Breast epithelium (tissue), 4 donors: ENCODE measurements at places on chromosomes 12 and 14. TPM values are rescaled to one million over a fixed set of nuclear protein-coding genes. Genes with fewer than 3 reads are reported as not detected.

The TMTC2 gene
- 7.0 TPM for total RNA-seq

The C12orf54 gene
- not detected for total RNA-seq

The ASCL1 gene
- not detected for total RNA-seq

The ERO1A gene
- total RNA-seq, result 37.0 TPM

The APOF gene
- total RNA-seq, result not detected

The KRT72 gene
- not detected for total RNA-seq

The ALDH2 gene
- total RNA-seq, result 433 TPM

The ARHGEF25 gene
- total RNA-seq, result 8.3 TPM

The ACOT4 gene
- 5.9 TPM for total RNA-seq

The POU6F1 gene
- total RNA-seq, result 10.5 TPM

The RNASE7 gene
- total RNA-seq, result 3.1 TPM

The YARS2 gene
- total RNA-seq, result 23.0 TPM

DNA sequence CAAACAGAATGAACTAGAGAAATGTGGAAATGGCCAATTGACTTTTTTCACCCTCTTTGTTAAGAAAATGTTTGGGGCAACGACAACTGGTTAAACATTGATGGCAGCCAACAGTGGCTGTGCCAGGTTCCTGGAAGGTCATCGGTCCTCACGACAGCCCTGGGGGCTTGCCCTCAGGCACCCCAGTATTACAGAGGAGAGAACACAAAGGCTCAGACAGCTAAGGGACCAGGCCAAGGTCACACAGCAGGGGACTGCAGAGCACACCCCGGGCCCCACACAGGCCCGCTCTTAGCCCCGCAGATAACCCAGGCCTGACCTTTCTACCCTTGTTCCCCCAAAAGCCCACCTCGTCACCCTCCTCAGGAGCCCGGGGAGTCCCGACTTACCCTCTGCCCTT lies 1.3 kb downstream of the TRPV4 start:
- DNase-seq, result no peak

DNA sequence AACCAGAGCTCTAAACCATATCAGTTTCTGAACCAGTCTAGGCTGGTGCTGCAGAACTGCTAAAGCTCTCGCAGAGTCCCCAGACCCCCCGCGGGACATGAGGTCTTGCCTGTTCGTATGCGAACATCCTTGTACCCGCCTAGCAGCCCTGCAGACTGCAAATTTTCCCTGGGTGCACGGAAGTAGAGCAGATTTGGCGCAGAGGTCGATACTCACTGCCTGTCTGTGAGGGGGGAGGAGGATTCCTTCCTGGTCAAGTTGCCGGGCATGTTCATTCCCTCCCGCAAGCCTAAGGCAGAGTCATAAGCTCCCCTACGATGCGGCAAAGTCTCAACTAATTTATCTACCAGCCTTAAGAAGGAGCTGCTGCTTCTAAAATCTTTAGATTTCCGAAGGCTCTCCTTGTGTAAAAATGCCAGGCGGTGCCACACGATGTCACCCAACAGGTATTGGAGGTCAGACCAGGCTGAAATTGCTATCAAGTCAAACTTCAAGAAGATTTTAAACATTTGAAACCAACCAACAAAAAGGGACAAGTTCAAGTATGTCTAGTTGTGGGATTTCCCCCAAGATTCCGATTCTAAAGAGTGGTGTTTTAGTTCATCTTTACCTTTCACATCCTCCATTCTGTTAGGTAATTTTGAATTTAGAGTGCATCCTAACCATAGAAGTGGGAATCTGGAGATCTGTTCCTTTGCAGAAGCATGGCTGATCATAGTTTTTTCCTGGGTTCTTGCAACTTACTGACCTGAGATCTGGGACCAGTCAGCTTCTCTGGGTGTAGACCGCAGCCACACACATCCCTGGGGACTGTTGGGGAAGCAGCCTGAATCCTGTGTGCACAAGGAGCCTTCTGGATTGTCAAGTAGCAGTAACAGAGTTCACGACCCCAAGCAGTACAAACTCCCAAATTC lies 1.6 kb upstream of the PAX9 start:
- no peak for DNase-seq

GRCh38 chr12:29207120-29207519 lies 58.0 kb downstream of the FAR2 start:
- DNase-seq, result no peak

GRCh38 chr14:60723907-60724618 lies at the start of gene SIX4:
Gene SIX4 (minus strand): TSS chr14:60724351. CDS start chr14:60724074, 277 bp downstream.
- peak; percentile 64 for DNase-seq

- DNase-seq, result no peak
Observed at GRCh38 chr12:67911789-67912188, 77.5 kb upstream of the IFNG-AS1 start.

DNA sequence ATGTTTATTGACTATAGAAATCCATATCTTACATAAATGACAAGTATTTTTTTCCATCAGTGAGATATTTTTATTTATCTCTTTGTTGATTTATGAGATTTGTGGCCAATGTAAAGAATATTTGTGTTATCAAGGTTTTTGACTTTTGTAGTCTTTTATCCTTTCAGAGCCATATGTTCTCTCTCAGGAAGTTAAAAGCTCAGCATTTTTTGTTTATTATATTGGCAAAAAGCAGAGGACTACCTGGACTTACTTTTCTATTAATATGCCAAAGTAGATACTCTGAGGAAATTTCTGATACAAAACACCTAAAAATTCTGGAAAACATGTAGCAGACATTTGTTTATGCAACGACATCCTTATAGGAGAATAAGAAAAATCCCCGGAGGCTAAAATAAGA lies 490.3 kb downstream of the SLC6A15 start:
- no peak for DNase-seq

DNA sequence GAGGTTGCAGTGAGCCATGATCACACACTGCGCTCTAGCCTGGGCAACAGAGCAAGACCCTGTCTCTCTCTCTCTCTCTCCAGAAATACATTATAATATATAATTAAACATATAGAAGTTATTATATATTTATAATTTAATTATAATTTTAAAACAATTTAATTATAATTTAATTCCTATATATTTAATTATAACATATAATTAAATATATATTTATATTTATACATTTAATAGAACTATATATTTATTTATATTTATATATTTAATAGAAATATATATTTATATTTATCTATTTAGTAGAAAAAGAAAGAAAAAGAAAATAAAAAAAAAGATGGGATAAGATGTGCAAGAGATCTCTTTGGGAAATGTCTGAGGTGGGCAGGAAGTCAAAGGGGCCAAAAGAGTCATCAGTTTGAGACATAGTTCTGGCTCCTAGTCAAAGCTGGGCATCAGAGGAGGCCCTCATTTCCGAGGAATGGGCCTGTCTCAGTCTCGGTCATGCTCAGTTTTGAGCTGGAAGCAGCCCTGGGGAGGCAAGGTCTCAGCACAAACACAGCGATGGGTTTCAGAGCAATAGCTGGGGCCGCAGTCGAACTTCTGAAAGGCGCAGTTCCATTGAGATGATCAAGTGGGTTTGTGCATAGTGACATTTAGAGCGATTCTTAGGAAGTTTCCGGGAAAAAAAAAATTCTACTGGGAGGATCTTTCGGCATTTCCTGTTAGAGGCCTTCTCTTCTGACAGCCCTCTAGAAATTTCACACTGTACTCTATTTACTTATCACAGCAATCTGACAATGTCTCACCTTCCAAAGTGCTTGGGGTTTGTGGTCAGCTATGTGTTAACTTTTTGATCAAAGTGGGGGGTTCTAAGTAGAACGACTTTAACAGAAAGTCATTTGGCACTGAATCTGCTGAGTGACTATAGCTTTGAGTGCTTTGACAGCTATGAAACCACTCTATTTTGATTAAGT lies 58.7 kb upstream of the GZMB start:
- no peak for DNase-seq

DNA sequence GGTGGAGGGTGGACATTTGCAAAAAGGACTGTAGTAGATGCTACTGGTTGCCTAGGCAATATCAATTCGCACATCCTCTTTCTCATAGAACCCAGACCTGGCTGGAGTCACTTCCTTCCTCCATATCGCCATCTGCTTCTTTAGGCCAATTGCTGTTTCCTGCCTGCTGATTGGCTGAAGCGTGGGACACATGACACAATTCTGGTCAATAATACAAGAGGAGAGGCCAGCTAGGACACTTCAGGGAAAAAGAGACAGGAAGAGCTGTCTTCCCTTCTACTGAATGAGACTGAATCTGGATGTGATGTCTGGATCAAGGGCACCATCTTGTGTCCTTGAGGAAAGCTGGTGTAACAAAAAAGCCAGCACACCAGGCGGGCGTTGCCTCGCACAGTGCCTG lies 53.8 kb downstream of the TRPV4 start:
- DNase-seq, result no peak

DNA sequence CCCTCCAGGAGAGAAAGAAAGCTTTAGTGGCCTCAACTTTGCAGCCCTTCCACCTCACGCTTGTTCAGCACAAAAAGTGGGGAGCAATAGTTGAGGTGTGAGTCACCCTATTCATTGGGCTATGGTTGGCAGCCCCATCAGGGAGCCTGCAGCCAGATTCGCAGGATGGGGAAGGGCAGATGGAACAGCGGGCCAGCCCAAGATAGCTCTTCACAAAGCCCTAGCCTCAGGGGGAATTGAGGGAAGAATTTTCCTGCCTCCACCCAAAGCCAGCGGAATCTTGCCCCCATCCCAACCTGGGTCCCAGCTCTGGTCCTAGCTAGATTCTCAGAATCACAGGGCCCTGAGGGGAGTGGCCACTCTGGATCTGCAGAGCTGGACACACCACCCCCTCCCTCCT lies 3.6 kb upstream of the KRT5 start:
- DNase-seq, result no peak

DNA sequence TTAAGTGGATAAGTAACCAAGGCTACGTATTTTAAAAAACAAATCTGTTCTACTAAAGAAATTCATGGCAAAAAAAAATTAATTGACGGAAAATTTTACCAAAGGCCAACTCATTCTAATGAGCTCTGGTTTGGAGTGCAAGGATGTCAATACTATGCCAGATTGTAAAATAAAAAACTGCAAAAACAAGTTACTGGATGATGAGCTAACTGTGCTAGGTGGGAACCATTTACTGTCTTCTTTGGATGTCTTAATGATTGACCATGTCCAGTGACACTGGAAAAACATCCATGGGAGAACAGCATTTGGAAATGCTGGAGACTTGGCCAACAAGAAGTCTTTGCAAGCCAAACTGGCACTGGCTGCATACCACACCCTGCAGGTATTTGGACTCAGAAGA lies 41.6 kb downstream of the KITLG start:
- DNase-seq, result no peak

- no peak for DNase-seq
Observed at GRCh38 chr14:89393222-89393745, 23.7 kb downstream of the FOXN3 start.

- DNase-seq, result no peak
Observed at GRCh38 chr12:72622556-72622955, 350.4 kb downstream of the TRHDE start.

DNA sequence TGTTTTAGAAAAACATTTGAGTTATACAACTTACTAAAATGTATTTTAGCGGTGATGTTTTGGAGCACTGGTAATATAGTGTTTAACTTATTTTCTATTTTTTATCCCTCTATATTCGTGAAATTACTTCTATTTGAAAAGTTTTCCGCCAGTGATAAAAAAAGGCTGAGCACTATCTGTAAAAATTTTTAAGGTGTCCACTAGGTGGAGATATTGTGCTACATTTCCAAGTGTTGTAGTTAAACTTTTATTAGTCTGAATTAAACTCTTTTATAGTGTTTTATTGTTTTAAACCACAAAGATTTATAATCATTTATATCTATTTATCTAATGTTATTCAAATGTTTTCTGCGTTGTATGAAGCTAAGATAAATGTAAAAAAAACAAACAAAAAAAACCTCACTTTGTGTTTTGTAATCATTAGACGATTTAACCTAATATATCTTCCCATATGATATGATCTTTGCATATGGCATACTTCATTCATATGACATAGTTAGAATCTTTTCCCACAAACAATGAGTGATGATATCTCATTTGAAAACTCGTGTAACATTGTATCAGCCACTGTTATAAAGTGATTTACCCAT lies 11.8 kb downstream of the ALG10B start:
- no peak for DNase-seq

- DNase-seq, result no peak
Observed at GRCh38 chr12:104604995-104605675, 148.4 kb downstream of the CHST11 start.

DNA sequence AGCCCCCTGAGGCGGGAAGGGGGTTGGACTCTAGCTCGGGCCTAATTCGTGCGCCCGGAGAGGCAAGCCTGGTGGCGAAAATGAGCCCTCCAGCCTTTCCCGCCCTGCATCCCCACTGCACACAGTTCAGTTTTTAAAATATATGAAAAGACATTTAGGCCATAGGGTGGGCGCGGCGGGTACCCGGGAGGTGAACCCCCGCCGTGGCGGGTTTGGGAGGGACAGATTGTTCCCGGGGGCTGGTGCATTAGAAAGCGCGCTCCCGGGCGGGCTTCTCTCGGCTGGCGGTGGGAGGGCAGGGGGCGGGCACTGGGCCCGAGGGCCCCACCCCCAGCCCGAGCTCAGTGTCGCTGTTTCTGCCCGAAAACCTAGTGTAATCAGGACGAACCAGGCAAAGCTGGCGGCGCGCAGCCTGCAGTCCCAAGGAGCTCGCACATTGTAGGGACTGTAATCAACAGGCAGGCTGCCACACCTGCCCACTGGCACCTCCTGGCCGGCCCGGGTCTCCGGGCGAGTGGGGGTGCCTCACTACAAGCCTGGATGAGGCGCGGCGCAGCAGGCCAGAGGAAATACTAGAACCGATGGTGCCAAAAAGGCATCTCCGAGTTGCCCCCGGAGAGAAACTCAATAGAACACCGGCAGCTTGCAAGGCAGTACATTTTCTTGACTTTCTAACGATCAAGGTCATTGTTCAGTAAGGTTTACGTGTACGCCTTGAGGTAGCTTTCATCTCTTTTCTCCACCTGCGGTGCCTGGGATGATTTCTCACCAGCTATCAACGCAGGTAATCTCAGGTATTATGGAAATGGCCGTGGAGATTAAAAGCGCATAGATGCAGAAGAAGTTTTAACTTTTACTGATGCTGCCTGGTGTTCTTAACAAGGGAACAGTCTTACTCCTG lies 764 bp upstream of the SPTB start:
- no peak for DNase-seq

DNA sequence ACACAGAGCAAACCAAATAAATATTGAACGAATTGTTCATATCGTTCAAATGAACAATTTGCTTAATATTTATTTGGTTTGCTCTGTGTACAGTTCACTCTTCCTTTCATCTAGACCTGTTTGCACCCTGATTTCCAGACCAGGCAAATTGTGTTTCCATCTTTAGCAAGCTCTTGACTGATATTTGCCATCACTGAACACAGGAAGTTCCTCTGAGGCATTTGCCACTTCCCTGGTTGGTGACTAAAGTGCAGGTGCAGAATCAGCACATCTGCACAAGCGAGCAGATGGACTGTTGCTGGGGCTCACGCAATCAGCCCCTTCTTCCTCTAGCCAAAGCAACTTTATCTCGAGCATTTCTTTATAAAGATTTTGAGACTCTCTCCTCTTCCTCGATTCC lies 112.9 kb downstream of the DAAM1 start:
- no peak for DNase-seq

- no peak for DNase-seq
Observed at GRCh38 chr12:30755395-30755762, 628 bp upstream of the CAPRIN2 start.

DNA sequence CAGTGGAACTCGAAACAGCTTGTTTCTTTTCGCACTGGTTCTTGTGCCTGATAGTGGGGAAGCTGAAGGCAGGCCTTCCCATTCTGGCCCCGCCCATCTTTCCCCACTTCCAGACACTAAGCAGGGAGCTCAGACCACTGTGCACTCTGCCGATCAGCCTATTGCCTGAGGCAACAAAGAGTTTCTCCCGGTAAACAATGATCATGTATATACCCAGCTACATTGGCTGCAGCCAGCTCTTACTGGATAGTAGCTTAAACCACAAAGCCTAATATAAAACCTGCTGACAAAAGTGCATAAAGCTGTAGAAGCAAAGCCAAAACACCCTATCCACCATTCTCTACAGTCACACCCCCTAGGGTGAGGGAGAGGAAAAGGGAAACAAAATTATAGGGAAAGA lies 24.7 kb upstream of the GLIPR1 start:
- DNase-seq, result no peak
